GDM1 (cell line): ENCODE measurements at places on chromosomes 1 and 21.

DNA sequence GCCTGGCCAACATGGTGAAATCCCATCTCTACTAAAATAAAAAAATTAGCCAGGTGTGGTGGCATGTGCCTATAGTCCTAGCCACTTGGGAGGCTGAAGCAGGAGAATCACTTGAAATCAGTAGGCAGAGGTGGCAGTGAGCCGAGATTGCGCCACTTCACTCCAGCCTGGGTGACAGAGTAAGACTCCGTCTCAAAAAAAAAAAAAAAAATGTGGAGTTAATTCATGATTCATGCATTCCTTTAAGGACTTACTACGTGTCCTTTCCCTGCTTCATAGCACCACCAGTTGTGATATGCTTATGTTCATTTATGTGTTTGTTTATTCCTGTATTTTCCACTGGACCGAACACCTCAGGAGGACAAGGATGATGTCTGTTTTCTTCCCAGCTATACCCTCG is 12.7 kb upstream of the PRELP start:
- no peak for DNase-seq

DNA sequence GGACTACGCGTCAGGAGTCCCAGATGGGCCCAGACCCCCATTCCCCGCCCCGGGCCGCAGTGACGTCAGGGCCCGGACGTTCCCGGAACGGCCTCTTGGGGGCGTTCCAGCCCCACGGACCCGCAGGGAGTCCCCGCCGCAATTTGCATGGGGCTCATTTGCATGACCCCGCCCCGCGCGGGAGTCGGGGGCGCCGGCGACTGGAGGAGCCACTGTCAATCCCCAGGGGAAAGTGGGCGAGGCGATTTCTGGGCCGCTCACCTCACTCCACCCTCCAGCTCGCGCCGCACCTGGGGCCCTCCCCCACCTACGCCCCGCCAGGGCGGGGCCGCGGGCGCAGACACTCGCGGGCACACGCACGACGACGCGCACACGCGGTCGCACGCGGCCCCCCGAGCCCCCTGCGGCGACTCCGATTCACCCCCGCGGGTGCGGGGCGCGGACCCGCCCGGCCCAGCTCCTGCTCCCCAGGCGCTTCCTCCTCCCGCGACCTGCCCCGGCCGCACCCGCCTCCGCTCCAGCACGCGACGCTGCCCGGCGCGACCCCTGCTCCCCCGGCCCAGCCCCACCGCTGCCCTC is 13.2 kb downstream of the AGRN start:
- DNase-seq = peak; percentile 64

- peak; percentile 3 for DNase-seq
Observed at GRCh38 chr1:239719642-239720258, 333.4 kb downstream of the CHRM3 start.

GRCh38 chr1:59063501-59063900 is 233.4 kb upstream of the FGGY start:
- peak; percentile 36 for DNase-seq

- no peak for DNase-seq
Observed at GRCh38 chr1:227920896-227921295, 26.8 kb downstream of the WNT9A start.

GRCh38 chr1:221192055-221192454 is 312.8 kb downstream of the HLX start:
- no peak for DNase-seq

DNA sequence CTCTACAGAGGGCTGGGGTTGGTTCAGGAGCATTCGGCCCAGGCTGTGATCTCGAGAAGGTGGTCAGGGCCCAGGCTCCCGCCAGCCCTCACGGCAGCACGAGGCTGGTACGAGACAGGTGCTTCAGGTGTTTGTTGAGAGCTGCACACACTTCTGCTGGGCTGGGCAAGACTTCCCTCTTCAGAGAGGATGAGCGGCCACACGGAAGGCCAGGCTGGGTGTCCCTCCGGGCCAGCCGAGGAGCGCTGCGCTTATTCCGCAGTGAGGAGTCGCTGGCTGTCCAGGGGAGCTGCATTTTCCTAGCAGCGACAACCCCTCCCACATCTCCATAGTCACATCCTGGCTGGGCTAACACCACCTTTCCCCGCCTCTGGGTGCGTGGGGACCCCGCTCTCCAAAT is 50.5 kb downstream of the PDE9A start:
- DNase-seq = no peak

DNA sequence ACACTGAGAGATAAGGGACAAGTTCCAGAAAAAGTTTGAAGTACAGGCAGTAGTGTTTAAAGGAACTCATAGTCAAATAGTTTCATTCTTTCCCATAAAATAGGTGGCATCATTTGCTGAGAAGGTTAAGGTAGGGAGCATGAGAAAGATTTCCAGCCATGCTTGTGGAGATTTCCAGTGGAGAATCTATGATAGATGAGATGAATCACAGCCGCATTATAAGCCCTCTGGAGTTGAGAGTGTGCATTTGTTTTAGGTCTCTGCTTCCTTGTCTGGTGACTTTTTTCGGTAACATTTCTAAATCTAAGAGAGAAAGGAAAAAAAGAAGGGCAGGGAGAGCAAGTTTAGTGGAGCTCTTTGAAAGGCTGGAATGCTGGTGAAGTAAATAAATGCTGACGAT is 108.7 kb downstream of the DISP1 start:
- DNase-seq = no peak
